ENCODE measurements at places on chromosomes 6 and 20.

DNA sequence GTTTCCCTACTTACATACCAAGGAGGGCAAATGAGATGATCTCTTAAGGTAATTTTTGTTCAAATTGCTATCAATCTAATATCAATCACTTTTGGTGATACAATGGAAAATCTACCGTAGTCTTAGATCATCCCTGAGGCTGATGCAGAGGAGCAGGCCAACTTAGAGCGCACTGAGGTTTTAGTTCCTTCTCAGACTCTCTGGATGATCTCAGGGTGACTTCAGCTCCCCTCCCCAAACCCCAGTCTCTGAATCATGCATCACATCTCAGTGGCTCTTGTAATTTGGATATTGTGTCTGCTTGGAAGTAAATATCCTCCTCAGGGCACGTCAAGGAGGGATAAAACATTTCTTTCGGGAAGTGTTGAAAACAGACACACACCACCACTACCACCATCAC lies 5.9 kb downstream of the TUBB2B start:
- no peak for DNase-seq

DNA sequence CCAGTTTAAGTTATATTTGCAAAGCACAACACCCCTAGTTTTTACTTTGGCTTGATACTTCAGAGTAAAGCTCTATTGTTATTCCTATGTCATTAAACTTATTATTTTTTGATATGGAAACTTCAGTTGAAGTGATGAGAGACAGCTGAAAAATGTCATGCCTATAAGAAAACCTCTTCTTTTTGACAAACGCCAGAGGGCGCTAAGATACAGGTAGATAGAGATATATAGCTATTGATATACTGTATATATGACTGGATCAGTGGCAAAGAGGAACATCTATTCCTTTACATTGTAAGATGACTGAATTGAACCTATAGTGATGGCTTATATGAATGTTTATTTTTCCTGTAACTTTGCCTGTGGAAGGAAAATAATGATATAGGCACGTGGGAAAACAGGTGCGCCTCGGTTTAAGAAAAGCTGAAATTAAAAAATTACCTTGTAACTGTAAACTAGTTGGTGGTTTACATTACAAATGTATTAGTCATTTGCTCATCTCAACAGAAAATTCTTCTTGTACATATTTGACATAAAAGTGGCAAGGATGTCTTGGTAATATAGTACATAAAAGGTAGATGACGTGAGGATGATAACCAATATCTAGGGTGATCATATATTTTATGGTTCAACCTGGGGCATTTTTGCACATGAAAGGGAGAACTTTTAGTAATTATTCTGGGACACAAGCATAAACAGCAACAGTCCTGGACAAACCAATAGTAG lies 74.1 kb downstream of the LAMA4 start:
- peak; percentile 74 for DNase-seq

GRCh38 chr6:134810402-134810801 lies 139.5 kb downstream of the ALDH8A1 start:
- no peak for DNase-seq

DNA sequence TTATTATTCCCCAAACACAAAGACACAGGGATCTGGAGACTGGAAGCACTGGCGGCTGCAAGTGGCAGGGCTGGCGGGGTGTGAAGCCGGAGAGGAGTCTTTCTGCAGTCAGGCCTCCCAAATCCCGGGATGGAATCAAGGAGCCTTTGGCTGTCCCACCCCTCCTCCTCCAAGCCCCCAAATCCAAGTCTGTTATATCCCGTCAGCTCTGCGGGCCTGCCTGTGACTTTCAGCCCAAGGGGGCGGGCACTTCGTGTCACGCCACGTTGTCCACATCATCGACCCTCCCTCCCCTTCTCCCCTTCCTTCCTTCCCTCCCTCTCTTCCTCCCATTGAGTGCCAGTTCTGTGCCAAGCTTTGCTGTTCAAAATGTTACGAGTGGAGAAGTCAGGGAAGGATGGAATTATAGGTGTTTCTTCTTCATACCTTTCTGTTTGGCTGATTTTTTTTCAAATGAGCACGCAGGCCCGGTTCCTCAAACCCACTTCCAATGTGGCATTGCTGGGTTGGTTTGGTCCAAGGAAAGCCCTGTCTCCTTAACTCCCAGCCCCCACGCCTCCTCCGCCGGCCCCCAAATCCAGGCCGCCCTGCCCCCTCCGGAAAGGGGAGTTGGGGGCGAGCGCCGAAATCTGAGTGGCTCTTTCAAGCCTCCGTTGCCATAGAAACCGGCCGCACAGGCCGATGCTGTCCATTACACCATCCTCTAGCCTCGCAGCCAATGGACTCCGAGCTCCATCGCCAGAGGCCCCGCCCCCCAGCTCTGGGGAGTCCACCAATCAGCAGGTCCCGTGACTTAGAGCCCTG lies 12.7 kb downstream of the ZCCHC3 start:
- peak; percentile 65 for DNase-seq
